ENCODE measurements at places on chromosomes 3 and 15.

DNA sequence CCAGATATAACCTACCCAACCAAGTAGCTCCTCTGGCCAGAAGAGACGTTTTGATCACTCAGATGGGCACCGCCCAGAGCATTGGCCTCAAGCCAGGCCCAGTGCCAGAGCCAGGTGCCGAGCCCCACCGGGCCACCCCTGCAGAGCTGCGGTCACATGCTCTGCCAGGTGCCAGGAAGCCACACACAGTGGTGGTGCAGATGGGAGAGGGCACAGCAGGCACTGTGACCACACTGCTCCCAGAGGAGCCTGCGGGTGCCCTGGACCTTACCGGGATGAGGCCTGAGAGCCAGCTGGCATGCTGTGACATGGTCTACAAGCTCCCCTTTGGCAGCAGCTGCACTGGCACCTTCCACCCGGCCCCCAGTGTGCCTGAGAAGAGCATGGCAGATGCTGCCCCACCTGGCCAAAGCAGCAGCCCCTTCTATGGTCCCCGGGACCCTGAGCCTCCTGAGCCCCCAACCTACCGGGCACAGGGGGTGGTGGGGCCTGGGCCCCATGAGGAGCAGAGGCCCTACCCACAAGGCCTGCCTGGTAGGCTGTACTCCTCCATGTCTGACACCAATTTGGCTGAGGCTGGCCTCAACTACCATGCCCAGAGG is 19.1 kb upstream of the APEH start:
- DNase-seq, result no peak

DNA sequence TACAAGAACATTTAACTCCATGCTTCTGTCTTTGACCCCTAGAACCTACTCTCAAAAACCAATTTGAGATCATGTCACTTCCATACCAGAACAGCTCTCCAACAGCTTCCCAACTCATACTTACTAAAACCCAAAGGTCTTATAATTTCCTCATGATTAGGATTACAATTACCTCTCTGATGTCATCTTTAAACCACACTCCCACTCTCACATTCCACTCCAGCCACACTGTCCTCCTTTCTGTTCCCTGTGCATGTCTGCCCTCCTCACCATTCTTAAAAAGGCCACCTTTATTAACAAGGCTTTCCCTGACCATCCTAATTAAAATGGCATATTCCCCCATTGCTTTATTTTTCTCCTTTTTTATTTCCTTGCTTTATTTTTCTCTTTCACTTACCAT is 18.9 kb downstream of the PHC3 start:
- DNase-seq, result no peak

DNA sequence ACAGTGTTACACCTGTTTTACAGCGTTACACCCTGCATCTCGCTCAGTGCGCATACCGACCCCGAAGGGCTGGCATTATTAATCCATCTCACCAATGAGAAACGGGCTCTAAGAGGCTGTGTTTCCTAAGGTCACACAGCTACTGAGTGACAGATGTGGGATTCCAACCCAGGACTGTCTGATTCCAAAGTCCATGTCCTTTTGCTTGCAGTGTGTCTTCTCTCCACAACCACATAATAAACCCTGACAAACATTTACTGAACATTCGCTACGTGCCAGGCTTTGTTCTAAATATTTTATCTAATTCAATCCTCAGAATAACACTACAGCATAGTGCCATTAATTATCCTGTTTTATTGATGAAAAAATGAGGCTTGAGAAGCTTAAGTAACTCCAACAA is 79.1 kb downstream of the RAB11A start:
- DNase-seq, result no peak

- DNase-seq, result peak; percentile 42
These were observed 1031.7 kb upstream of the CFAP20DC start for GRCh38 chr3:60081381-60082095.

DNA sequence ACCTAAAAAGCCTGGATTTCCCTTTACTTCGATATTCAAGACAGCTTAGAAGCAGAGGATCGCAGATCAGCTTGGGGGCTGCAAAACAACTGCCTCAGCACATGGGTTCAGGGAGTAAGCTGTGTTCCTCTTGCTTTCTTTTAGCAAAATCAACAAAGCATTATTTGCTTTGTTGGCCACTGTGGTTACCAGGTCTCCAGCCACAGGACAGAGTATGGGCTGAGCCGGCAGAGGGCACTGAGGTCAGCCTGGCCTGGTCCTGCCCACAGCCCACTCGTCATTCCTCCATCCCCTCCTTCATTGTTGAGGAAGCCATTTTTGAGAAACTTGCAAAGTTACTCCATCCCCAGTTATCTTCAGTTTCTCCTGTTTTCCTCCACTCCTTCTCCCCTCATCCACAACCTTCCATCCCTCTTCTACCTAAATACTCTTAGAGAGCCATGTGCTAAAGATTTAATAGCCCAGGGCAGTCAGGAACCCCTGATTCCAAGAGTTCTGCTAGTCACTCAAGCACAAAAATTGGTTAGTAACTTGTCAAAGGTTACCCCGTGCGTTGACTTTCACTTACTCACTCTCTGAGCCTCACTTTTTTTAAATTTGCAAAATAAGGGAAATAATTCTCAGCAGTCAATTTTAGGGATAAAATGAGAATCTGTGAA is 60.0 kb upstream of the HES1 start:
- DNase-seq, result no peak
